ENCODE measurements at places on chromosomes 12 and 14.

DNA sequence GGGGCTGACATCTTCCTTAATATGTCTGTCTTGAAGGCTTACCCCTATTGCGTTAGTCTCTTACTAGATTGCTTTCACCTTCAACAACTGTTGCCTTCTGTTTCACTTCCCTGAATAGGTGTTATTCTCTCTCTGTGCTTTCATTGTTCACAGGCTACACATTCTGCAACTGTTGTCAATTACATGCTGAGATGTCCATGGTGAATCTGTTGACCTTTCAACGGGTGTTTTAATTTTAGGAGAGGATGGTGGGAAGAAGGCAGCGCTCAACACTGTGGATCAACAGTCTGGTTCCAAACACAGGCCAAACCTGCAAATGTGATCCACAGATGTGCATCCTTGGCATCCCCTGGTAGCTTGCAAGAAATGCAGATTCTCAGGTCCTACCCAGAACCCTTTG lies 101.9 kb downstream of the DACT1 start:
- H3K36me3 ChIP-seq = no peaks in the 10 kb centered on the region
- no peak for DNase-seq
- H3K27me3 ChIP-seq = no peaks in the 10 kb centered on the region

DNA sequence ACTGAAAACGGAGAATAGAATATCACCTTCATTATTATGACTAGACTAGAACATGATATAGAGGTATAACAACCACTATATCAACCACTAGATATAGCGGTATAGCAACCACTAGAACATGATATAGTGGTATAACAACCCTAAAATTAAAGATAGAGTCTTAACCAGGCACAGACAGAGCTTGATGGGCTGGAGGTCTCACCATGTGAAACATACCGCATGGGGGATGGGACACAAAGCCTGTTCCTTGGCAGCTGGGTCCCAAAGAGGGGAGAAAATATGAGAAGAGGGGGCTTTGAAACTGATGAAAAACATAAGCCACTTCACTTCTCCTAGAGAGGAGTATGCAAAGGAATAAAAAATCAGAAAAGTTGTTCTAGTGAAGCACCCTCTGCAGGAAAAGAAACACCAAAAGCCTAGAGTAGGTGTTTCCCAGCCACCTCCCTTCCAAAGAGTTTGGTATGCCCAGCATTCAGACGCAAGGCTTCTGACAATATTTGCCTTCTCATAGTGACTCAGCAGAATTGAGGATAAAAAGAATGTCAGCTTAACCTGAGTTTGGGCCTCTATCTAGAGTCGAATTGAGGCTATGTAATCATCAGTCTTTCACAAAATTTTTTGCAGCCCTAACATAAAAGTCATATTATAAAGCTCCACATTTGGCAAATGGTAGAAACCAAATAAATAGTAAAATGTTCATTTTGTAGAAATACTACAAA lies 316.4 kb downstream of the NOVA1 start:
- H3K27me3 ChIP-seq = no peaks in the 10 kb centered on the region
- no peak overlapping the region for H3K4me3 ChIP-seq
- DNase-seq = no peak
- H3K4me1 ChIP-seq = peaks cover 5% of the 10 kb centered on the region

DNA sequence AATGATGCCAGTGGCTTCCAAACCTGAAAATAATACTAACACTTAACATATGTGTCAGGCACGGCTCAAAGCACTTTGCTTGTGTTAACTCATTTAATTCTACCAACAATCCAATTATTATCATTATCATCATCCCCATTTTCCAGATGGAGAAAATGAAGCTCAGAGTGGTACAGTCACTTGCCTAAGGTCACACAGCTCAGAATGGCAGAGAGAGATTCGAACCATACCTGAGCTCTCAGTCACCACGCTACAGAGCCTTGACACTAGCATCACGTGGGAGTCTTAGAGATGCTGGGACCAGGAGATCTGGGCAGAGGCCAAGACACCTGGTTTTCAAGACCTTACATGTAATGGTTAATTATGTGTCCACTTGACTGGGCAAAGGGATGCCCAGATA lies 34.2 kb downstream of the DHX37 start:
- no peaks in the 10 kb centered on the region for H3K4me1 ChIP-seq
- H3K36me3 ChIP-seq = no peaks in the 10 kb centered on the region
- H3K27me3 ChIP-seq = no peaks in the 10 kb centered on the region
- no peak overlapping the region for H3K4me3 ChIP-seq

DNA sequence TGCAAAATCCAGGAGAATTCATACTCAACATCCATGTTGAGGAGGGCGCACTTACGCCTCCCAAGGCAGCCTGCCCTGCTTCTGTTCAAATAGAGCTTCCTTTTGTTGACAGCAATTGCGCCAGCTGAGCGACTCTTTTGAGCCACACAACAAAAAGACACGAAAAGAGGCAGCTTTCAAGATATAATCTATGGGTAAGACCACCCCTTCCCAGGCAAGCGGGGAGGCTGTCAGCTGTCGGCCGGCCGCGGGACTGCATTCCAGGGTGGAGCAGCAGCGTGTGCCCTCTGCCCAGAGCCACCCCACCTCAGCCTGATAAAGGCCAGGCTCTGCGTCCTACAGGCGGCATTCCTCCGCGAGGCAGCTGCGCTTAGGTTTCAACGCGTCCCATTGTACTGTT lies 15.8 kb upstream of the STAB2 start:
- no peak overlapping the region for H3K4me3 ChIP-seq
- H3K36me3 ChIP-seq = no peaks in the 10 kb centered on the region

Measured in aorta (tissue), 5 donors.